ENCODE measurements at places on chromosomes 12 and 14. TPM values are rescaled to one million over a fixed set of nuclear protein-coding genes. Genes with fewer than 3 reads are reported as not detected.

GRCh38 chr12:76311796-76312195 is 36.4 kb downstream of the BBS10 start:
- no peak for DNase-seq

GRCh38 chr12:34108405-34108803 is 86.1 kb downstream of the ALG10 start:
- no peak for DNase-seq

- no peak for DNase-seq
Observed at GRCh38 chr12:104371043-104371870, 67.7 kb downstream of the EID3 start.

GRCh38 chr14:89394972-89395371 is 22.1 kb downstream of the FOXN3 start:
- no peak for DNase-seq

Gene DLST
- polyA plus RNA-seq = 80.6 TPM

DNA sequence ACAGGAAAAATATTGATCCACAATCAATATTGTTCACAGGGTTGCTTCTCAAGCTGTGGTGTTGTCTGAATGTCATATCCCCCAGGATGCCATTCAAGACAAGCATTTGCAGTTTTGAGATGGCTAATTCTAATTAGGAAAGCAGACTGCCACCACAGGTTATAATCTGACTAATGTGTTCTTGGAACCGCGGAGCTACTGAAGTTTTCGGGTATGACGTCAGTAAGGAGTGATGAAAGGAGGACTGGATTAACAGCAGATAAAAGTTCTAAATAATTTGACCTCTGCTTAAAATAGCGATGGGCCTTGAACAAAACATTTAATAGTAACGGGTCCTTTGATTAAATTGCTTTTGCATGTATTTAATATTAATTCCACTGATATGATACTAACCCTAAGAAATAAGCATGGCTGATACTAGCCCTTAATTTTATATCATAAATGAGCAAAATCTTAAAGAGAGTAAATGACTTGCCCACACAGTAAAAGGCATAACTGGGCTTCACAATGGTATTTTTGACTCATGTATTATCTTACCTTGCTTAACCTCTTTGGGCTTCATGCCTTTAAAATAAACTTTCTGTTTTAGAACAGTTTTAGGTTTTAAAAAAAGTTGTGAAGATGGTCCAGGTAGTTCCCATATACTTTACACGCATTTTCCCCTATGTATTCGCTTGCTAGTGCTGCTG is 50.3 kb downstream of the TSHR start:
- DNase-seq = no peak

DNA sequence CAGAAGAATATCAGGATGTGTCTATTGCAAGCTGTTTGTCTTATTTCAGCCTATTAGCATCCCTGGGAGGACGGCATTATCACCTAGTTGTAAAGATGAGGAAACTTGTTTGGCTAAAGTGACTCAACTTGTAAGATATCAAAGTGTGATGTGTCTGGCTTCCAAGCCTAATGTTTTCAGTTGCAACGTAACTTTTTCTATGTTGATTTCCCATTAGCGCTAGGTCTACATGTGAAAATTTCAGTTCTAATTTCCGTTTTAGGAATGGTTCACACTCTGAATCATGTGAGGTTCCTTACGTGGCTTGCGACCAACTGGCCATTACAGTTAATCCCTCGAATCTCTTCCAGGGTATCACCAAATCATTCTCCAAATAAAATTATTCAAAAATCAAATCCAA is 58.0 kb downstream of the LLPH start:
- no peak for DNase-seq

Gene SLC17A8
- 0.05 TPM for polyA plus RNA-seq

DNA sequence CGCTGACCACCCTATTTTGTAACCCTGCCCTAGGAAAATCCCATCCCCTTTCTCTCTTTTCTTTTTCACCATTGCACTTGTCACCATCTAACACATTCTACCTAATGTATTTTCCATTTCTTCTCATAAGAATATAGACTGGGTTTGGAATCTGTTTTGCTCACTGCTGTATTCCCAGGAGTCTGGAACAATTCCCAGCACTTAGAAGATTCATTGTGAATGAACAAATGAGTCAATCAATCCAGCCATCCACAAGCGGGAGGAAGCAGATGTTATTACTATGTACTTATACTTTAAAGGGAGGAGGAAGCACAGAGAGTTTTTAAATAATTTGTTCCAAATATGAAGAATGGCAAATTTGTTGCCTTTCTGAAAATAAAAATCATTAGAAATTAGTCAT is 142.1 kb downstream of the KIF21A start:
- no peak for DNase-seq

Gene PHC1
- polyA plus RNA-seq = 38.9 TPM

DNA sequence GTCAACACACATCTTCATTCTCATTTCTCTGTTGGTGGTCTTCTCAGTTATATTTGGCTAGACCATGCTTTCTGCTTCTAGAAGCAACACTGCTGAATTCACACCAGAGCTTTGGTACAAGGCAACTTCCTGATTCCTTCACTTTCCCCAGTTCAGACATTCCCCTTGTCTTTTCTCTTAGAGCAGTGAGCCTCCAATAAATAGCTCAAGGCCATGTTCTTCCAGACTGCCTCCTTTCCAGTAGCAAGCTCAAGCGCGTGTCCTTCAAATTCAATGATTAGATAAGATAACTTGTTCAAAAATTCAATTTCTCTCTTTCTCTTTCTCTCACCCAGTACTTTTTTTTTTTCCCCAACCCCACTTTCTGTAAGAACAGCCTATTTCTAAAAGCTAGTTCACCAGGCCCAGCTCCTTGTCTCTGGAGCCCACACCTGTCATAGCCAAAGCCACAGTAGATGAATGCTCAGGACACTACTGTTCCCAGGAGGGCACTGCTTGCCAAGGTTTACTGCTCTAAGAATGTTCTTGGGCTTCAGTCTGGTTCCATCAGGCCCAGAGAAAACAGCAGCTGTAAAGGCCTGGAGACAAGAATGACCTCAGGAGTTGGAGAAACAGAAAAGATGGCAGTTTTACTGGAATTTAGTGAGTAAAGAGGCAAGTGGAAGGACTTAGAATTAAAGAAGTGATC is 17.7 kb downstream of the TBK1 start:
- no peak for DNase-seq

Gene ARHGEF40
- polyA plus RNA-seq = 51.4 TPM

DNA sequence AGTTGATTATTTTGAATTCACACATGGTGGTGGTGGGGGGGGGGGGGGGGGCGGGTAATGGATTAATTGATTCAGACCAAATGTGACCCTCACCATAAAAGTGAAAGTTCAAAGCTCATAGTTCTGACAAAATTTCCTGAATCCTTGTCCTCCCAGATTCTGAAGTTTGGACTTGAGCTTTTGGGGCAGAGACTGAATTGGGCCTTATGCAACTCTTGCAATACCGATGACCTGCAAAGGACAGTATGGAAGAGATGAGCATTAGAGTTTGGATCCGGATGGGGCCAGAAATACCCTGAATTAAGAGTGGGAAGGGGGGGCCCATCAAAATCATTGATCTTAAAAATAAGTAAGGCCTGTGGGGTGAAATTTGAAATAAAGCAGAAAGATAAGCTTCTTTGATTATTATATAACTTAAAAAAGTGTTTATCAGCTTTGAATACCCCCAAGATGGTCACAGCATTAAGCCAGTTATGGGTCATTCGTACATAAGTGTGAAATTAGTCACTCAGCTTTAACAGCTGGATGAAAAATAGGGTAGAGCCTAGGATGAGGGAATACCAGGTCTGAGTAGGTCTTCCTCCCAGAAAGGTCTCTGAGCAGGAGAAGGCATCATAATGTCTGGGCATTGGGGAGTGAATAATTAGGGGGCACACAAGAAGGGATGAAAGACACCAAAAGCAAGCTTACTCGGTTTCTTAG is 2.1 kb upstream of the PYGL start:
- DNase-seq = no peak

DNA sequence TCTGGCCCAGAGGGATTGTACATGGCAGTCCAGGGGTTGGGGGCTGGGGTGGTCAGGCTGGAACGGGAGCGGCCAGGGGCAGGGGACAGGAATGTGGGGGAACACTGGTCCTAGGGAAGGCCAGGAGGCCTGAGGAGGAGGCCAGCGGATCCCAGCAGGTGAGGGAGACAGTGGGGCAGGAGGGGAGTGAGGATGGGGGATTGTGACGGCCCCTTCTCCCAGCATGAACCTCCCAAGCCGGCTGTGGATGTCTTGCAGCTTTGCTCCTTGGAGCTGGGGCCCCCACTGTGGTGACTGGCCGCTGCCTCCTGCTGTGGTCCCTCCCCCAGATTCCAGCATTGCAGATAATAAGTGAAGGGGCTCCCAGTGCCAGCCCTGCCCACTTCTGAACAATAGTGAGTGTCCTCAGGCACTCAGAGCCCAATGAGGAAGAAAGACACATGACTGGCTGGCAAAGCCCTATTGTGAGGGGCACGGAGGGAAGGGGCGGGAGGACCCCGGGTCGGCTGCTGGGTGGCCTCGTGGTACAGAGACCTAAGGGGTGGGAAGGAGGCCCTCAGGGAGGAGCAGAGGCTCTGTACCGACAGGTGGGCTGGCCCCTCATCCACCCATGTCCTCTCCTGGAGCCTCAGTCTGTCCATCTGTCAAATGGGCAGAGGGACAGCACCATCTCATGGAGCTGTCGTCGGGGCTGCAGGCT is 215.0 kb downstream of the KIF26A start:
- DNase-seq = no peak

Data from muscle of back (tissue), 13 donors.